Stimulated activated CD4-positive, alpha-beta T cell treated with anti-CD3 and anti-CD28 coated beads, Interleukin-15, amount 100 ng/mL, for 48 hours (primary cell): ENCODE measurements at places on chromosomes 2 and 18.
A peak's percentile ranks its signal among the peaks of the same experiment; 100 is the strongest.

- no peak for DNase-seq
Measured at GRCh38 chr2:145631561-145631960, 1111.6 kb upstream of the ZEB2 start.

- DNase-seq: no peak
Measured at GRCh38 chr2:64859312-64860212, 129.6 kb upstream of the SLC1A4 start.

GRCh38 chr2:8678731-8679566, 2.9 kb upstream of the ID2 start:
- peak; percentile 81 for DNase-seq

DNA sequence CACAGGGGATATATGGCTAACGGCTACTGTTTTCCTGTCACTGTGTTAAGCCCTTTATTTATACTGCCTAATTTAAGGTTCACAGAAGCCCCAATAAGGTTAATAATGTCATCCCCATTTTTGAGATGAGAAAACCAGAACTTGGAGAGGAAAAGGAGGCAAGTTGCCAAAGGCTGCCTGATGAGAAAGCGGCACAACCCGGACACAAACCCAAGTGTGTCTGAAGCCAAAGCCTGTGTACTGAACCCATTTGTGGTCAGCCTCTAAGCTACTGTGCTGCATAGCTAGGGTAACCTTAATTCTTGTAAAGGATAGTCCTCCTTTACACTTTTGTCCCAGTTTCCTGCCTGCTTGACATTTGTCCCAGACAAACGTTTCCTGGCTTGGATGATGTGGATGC, 954.7 kb upstream of the FANCL start:
- no peak for DNase-seq

DNA sequence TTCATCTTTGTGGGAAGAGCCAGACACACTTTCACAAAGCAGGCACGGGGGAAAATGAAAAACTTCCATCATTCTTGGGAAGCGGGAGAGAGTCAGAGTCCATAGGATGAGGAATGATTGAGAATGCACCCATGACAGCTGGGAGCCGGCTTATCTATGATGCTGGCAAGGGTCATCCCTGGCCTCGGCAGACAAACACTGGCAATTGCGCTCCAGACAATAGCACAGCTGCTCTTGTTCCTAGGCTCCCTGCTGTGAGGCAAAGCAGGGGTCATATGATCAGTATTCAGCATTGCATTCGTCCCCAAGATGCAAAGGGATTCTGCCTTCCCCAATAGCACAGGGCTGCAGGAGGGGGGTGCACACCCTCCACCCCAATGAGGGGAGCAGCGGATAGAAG, 33.0 kb downstream of the CYRIA start:
- no peak for DNase-seq

GRCh38 chr2:42021464-42021863, 26.4 kb upstream of the PKDCC start:
- DNase-seq: no peak

DNA sequence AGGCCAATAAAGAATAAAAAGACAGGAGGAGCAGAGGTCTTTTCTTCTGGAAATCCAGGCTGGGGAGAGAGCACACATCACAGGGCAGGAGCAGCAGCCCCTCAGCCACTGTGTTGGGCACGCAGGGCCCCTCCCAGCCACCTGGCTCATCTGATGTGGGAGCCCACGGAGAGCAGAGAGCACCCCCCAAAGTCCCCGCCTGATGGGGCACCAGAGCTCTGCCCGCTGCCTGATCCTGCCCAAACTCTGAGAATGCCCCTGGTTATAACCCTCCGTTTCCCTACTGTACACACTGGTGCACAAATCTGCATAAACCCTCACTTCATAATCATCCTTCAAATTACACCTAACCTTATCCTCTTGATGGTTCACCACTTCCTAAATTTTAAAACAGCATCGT, 111.3 kb downstream of the HDAC4 start:
- no peak for DNase-seq

DNA sequence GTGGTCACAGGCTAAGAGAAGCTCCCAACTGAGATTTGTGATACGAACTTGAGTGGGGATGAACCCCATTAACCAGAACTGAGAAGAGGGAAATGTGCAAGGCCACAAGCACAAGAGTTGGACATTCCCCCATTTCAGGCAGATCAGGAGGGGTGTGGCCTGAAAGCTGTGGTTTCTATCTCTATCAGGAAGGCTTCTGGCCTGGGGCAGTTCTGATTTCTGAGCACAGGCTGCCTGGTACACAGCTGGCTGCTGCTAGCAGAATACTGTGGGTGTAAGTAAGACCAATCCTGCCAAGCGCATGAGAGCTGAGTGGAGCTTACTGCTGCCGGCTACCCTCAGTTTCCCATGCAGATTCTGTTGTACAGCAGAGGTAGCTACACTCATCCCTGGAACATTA, 484.6 kb downstream of the SATB2 start:
- no peak for DNase-seq

- DNase-seq: no peak
Measured at GRCh38 chr2:63692002-63692606, 103.3 kb downstream of the MDH1 start.

GRCh38 chr2:222819722-222820333, 41.0 kb upstream of the ACSL3 start:
- no peak for DNase-seq

DNA sequence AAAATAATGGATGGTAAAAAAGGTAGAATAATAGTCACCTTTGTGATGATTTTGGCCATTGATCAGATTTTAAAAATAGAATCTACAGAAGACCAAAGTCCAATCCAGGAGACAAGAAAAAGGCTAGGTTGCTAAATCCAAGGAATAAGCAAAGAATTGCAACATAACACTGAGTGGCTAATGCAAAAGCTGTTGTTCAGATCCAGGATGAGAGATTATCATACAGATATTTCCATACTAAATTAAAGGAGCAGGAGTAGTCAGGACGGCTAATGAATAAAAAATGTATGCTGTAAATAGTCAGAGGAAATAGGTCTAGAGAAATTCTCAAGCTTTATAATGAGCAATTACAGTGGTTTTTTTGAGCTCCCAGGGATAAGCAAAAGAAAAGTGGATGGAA, 745.9 kb upstream of the ACVR2A start:
- DNase-seq: no peak

GRCh38 chr2:182606728-182607681, 109.1 kb upstream of the DNAJC10 start:
- DNase-seq: no peak

GRCh38 chr2:25420820-25421237, 79.1 kb upstream of the DNMT3A start:
- DNase-seq: no peak

- no peak for DNase-seq
Measured at GRCh38 chr2:126888046-126888445, 10.6 kb upstream of the TEX51 start.

GRCh38 chr2:172374318-172375240, 52.8 kb upstream of the ITGA6 start:
- DNase-seq: no peak

- no peak for DNase-seq
Measured at GRCh38 chr2:68905116-68905515, 33.9 kb upstream of the BMP10 start.

GRCh38 chr2:151716721-151717120, 17.6 kb downstream of the NEB start:
- no peak for DNase-seq

DNA sequence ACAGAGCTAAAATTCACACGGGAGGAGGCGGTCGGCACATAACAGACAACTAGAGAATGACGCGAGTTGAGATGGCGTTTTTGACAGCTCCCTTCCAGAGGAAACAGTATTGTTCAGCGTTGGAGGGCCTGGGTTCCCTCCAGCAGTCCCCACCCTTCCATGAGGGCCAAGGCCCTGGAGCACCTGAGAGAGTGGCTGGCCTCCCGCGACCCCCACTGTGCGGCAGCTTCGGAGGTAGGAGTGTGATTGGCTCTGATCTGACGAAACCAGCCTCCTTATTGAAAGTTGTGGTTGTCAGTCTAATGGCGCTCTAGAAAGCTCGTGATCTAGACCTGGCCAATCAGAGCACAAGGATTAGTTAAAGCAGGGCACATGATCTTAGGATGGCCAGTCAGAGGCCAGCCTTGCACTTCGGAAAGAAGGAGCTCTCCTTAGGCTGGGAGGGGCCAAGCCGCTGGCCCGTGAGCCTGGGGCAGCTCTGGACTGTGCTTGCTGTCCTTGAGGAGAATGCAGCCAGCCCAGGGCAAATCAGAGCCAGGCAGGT, 104.5 kb upstream of the CELF4 start:
- DNase-seq: no peak

DNA sequence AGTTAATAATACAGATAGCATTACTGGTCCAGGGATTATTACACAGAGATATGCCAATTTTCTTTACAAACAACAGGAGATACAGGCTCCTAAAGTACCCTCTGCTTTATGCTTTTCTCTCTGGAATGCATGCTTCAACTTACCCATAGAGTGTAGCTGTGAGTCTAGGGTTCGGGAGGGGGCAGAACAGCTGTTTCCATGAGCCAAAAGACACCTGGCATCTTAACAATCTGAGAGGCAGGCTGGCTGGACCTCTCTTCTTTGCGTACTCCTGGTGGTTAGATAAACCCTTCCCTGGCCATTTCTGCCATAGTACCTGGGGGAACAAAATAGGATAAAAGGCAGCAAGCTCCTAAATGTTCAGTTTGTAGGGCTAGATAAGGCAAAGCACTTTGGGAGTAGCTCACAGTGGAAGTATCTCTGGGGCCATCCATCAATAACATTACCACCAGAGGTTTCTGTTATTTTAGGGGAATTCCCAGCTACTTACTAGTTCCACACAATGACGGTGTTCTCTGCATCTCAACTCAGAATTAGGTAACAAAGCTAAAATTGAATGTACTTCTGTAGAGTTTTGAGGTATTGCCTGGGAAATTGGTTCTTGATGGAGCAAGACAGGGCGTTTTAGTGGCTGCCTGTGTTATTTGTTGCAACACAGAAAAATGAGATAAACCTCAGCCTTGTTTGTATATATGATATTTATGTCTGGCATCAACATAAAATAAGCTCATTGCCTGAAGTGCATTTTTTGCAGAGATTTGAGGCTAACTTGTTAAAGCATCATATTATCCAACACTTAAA, 6.2 kb upstream of the CCDC85A start:
- no peak for DNase-seq

DNA sequence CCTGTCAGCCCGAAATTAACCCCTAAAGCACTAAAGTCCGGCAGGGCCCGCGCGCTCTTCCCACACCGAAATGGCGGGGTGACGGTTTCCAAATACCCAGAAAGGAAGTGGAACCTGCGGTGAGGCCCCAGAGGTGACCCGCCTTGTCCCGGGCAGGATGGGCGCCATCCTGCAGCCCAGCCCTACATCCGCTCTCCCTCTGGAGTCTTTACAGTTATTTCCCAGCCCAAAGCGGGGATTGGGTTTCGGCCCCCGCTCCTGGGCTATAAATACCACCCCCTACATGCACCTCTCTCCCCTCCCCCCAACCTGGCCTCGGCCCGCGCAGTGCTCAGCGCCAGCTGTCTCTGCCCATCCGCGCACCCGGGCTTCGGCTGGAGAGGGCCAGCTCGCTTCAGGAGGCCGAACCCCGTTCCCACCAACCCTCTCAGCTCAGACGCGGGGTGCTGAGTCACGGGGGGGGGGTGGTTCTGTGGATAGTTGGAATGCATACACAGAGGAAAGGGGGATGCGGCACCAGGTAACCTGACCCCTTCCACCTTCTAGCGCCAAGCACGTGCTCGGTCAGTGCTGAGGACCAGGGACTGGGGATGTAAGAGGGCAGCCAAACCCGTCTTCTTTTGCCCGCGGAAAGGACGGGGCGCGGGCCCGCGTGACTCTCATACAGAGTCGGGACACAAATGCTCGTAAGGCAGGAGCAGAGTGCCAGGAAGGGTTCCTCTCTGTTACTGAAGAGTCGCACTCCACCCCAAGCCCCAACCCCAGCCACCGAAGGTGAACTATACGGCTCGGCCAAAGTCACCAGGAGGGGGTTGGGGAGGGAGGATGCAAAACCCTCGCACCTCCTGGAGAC, at the start of gene TUBA4B:
Gene TUBA4B (plus strand): TSS at position 344 of the 853 bp plus-strand sequence. CDS start 165 bp downstream, at position 509.
- no peak for DNase-seq

GRCh38 chr2:56299171-56299691, 115.4 kb downstream of the CCDC85A start:
- DNase-seq: no peak

DNA sequence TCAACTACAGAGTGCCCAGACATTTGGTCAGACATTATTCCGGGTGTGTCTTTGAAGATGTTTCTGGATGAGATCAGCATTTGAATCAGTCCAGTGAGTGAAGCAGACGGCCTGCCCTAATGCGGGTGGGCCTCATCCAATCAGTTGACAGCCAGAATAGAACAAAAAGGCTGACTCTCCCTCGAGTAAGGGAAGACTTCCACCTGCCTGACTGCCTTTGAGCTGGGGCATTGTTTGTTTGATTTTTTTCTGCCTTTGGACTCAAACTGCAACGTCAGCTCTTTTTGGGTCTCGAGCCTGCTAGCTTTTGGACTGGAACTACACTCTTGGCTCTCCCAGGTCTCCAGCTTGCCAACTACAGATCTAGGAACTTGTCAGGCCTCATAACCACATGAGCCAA, 111.7 kb upstream of the AGAP1 start:
- DNase-seq: no peak

DNA sequence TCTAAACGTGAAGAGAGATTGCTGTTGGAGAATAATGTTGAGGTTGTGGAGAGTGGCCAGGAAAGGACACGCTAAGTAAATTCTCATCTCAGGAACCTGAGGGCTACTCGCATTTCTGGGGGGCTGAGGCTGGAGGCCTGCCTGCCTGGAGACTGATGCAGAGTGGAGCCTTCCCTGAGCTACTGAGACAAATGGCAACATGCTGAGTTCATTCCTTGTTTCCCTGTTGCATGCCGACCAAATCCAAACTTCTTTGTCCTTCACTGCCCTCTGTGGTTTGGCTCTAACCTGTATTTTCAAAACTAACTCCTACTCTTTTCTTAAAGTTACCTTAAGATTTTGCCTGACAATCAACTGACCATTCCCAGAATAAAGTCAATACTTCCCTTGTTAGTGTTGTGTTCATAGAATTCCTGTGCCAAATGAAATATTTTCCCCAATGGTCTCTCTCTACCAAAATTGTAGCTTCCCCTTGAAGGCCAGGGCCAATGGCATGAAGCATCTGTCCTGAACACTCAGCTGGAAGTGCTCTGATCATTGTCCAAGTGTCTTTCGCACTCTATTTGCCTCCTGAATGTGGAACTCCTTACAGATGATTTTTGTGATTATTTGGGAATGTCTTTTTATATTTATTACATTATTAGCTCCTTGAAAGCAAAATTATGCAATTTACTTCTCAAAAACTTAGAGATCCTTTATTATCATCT, 1085.6 kb downstream of the SOCS6 start:
- no peak for DNase-seq

GRCh38 chr18:3248658-3249359, 1.2 kb downstream of the MYL12A start:
- no peak for DNase-seq

DNA sequence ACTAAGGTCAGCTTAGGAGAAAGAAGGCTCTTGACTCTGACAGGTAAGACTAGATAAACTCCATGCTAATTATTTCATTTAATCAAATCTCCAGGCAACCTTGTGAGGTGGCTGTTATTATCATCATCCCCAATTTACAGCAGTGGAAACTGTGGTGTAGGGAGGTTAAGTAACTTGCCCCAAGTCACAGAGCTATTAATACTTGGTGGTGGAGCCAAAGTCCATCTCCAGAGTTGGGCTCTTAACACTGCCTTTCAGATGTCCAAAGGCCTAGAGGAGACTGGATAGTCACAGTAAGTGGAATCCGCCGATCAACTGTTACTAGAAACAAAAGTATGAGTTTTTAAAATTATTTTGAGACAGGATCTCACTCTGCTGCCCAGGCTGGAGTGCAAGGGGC, 46.6 kb upstream of the SP3 start:
- DNase-seq: no peak
